ENCODE measurements at places on chromosomes 11 and 22.

GRCh38 chr11:12815931-12816494, 141.8 kb downstream of the TEAD1 start:
- DNase-seq: no peak

DNA sequence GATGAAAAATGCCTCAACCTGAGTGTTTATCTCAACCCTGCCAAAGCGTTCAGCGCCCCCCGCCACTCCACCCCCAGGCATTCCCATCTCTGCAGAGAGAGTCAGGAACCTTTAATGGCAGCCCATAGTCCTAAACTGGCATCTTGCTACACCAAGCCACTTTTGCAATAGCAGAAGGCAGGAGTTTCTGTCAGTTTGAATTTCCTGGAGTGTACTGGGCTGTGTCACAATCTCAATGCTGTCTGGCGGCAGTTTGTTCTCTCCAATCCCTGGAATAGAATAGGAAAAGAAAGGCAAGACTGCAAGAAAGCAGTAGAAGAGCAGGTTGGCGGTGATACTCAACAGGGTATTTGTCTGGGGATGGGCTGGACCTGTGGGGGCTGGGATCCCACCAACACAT, 32.9 kb upstream of the FLI1 start:
- DNase-seq: no peak

DNA sequence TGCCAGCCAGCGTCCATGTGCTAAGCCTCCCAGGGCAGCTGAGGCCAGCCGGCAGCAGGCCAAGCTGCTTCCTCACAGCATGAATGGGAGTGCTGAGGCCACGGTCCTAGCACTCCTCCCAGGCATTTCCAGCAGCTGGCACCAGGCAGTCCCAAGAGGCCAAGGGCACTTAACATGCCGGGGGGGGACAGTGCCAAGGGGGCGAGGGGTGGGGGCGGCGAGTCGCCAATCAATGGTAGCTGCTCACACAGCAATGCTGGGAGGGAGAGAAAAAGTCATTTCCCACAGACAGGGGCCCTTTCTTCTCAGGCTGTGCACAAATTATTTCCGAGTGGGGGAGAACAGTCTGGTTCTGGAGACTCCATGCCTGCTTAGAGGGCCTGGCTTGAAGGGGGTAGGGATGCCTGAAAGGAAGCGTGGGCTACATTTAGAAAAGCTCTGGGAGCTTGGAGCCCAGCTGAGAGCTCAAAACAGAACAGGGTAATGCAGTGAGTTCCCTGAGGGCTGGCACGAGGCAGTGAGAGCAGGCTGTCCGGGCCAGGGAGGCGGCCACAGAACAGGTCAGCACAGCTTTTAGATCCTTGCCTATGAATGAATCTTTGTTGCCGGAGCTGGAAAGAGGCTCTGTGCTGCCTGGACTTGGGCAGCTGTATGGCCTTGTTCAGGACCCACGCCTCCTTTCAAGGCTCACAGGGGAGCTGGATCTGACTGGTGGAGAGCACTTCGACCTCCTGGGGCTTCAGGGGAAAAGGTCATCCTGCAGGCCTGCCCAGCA, 14.4 kb upstream of the TBC1D10A start:
- DNase-seq: no peak

- no peak for DNase-seq
These were observed 423 bp upstream of the RTN3 start for GRCh38 chr11:63680834-63681320.

DNA sequence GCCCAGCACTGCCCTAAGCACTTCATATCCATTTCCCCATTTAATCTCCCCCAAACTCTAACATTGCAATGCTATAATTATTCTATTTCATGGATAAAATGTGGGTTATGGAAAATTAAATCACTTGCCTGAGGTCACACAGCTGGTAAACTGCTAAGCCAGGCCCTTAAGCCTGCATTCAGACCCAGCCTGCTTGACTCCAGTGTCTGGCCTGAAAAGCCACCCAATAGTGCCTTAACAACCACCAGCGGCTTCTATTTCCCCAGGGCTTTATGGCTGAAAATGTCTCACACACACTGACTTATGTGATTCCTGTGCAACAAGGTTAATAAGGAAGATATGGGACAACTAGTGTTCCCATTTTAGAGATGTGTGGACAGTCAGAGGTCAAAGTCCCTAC, 178.5 kb upstream of the SNX19 start:
- DNase-seq: no peak

DNA sequence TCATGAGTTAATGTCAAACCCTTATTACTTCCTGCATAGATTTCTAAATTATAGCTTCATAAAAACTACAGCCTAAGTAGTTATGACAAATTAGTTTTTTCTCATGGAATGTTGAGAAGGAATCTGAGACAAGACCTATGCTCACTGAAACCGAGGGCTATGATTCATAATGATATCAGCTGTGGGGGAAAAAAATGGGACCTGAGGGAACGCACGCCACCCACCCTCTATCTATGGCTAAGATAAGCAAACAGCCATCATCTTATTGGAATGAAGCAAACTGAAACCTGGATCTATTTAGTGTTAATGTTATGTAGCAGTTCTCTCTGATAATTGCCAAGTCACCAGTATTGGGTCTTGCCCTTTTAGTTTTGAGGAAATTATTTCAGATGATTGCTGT, 906.9 kb upstream of the RAG2 start:
- no peak for DNase-seq

DNA sequence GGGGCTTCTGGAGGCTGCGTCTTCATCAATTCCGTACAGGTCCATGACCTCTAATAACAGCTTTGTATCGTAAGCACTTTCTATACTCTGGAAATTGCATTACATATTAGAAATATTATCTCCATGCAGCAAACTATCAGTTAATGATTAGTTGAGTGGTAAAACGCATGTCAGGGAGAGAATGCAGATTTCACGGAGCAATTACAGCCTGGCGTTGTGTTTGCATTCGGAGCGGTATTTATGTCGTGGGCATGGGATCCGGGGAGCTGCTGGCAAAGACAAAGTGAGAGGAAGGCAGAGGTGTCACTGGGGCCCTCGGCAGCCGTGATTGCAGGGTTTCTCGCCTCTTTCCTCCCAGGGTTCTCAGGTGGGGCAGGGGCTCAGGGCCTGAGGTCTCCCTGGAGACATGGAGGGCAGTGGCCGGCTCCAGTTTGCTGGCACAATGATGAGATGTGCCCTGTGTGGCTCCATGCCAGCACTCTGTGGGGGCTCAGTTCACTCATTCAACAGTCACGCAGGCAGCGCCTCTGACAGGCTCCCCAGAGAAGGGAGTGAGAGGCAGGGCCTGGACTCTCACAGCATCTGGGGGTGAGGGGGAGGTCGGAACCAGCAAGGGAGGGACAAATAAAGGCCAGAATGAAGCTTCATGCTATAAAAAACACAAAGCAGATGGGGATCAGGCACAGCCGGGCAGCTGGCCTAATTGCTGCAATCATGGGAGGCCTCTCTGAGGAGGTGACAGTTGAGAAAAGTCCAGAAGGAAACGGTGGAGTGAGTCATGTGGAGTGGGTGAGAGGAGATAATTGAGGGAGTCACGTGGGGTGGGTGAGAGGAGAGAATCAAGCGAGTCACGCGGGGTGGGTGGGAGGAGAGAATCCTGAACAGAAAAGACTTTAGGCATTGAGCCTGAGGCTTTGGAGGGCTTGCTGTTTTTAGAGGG, 1002.7 kb downstream of the BRD1 start:
- no peak for DNase-seq

DNA sequence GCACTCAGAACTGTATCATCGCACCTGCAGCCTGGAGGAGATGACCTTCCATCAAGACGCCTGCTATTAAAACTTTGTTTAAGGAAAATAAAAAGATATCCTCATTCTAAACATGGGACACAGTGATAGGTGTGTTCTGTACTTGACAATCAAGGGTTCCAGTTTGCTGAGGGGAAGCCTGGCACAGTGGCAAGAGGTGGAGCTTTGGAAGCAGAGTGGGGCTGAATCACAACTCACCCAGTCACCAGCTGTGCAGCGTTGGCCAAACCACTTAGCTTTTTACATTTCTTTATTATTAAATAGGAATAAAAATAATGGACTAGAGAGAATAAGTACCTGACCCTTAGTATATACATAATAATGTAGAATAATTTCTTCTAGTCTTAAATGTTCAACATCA, 220.7 kb downstream of the TENM4 start:
- DNase-seq: no peak

- DNase-seq: no peak
These were observed 16.5 kb downstream of the ARRB1 start for GRCh38 chr11:75334976-75335375.

DNA sequence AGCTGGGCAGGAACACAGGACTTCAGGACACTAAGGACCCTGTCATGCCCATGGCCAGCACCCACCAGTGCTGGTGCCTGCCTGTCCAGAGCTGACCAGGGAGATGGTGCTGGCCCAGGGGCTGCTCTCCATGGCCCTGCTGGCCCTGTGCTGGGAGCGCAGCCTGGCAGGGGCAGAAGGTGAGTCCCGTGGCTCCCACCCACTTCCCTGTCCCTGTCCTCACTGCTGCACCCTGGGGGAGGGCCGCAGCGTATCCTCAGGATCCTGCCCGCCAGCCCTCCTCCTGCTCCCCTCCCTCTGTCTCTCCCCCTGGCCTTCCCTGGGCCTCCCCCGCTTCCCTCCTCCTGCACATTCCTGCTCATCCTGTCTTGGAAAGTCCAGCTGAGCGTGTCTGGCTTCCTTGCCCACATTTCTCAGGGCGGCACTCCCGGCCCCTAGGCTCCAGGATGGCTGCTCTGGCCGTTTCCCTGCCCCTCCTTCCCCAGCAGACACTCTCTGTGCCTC, 8.7 kb downstream of the CSF2RB start:
- DNase-seq: no peak
